ENCODE measurements at places on chromosomes 1 and 21.

DNA sequence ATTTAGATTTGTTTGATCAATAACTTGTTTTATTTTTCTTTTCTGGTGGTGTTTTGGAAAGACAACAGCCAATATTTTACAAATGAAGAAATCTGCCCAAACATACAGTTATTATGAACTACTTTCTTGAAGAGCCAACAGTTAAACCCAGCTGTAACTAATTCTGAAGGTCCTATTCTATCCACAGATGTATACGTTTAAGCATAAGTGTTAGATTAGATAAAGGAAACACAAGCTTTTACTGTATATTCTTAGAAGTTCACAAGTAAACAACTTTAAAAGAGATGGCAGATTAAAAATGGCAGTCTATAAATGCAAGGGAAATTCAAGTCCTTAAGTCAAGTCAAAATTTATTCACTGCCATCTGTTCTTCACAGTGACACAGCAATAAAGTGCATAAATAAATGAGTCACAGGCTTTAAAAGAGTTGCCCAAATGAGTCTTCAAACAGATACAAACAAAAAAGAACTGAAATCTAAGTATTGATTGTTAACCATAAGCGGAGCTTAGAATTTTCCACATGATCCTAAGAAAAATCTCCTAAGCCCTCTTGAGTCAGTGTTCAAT lies 49.9 kb upstream of the KCNH1 start:
- no peak for DNase-seq

DNA sequence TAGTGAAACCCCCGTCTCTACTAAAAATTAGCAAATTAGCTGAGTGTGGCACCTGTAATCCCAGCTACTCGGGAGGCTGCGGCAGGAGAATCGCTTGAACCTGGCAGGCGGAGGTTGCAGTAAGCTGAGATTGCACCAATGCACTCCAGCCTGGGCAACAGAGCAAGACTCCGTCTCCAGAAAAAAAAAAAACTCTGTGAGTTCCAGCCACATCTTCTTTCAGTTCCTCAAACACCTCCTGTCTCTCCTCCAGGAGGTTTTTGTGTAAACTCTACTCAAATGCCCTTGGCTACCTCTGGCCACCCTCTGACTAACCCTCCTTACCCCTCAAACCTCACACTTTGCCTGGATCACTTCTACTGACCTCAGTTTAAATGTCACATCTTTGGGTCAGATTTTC lies 38.1 kb downstream of the RCSD1 start:
- no peak for DNase-seq

DNA sequence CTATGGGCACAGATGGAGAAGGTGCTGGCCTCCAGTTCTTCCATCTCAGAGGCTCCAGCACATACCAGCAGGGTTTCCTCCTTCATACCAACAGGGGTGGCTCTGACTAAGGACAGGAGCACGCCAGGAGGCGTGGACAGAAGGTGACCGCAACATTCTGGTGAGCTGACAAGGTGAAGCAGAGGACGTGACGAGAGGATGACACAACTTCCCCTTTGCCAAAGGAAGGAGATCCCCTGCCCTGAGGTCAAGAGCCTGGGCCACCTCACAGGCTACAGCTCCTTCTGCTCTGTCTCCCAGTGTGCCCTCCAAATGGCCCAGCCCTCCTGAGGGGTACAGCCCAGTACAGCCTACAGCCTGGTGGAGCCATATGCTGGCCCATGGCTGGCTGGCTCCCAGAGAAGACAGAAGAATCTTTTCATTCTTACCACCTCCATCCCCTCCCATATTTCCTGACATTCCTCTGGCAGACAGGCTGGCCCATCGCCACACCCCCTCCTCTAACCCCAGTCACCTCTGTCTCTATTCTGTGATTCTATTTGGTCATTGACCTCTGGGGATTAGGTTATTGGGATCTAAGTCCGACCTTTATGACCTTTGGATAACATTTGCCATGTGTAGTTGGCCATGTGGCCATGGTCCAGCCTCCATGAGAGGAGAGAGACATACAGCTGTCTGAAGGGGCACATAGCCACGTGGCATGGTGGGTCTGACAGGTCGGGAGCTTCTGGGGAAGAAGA lies 5.1 kb upstream of the LAMB3 start:
- DNase-seq = no peak

- peak; percentile 12 for DNase-seq
Observed at GRCh38 chr1:18948048-18948912, 8.2 kb downstream of the IFFO2 start.

- no peak for DNase-seq
Observed at GRCh38 chr1:70941563-70941962, 106.1 kb downstream of the PTGER3 start.

DNA sequence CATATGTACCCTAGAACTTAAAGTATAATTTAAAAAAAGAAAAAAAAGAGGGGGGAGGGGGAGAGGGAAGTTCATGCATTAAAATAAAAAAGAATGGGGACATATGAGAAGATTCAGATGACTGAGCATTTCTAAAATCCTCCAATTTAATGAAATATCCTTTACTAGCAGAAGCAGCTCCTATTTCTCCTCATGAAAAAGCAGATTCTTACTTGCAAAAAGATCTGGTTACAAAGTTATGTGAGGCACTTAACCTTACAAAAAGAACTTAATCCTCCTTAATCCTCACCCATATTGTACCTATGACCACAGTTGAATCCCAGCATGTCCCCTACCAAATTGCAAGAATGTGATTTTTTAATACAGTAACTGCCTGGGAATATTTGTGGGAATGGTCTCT lies 298.5 kb downstream of the SRGAP2C start:
- no peak for DNase-seq

DNA sequence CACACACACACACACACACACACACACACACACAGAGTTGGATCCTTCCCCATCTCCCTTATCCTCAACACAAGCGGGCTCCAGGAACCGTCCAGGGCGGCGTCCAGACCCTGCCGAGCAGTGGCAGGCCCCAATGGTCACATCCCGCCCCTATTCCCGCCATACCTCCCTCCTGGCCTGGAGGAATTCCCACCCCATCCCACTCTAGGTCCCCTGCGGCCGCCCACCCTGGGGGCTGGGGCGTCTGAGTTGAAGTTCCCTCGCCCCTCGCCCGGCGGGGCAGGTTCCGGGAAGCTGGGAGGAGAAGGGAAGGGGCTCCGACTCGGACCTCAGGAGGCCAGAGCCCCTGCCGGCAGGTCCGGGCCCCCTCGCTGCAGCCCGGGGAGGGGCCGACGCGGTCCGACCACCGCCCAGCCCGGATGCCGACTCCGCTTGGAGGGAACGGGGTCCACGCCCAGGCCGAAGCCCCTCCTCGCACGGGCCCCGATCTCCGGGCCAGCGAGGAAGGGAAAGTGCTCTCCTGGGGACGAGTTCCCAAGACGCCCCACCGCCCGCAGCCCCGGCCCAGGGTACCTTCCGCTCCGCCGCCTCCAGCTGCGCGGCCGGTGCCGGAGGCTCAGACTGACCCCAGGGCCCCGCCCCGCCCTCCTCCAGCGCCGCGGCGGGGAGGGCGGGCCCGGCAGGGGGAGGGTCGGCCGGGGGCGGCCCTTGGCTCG lies at the start of gene RHOC:
Gene RHOC (minus strand): TSS at position 623 of the 716 bp plus-strand sequence. CDS start 3,328 bp downstream, outside the sequence.
- no peak for DNase-seq

DNA sequence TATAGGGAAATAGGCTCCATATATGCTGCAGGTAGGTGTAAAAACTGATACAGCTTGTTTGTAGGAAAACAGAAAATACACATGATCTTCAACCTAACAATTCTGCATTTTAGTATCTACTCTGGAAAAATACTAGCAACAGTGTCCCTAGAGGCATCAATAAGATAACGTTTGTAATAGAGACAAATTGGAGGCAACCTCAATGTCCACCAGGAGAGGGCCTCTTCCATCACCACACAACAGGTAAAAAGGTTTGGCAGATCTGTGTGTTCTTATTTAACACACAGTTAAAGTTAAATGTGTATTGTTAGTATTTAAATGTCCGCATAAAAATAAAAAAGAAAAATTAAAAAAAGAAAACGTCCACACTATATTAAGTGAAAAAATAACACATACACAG lies 5.4 kb downstream of the EIF2D start:
- no peak for DNase-seq

GRCh38 chr1:113872219-113872935 lies 865 bp upstream of the PTPN22 start:
- peak; percentile 61 for DNase-seq

DNA sequence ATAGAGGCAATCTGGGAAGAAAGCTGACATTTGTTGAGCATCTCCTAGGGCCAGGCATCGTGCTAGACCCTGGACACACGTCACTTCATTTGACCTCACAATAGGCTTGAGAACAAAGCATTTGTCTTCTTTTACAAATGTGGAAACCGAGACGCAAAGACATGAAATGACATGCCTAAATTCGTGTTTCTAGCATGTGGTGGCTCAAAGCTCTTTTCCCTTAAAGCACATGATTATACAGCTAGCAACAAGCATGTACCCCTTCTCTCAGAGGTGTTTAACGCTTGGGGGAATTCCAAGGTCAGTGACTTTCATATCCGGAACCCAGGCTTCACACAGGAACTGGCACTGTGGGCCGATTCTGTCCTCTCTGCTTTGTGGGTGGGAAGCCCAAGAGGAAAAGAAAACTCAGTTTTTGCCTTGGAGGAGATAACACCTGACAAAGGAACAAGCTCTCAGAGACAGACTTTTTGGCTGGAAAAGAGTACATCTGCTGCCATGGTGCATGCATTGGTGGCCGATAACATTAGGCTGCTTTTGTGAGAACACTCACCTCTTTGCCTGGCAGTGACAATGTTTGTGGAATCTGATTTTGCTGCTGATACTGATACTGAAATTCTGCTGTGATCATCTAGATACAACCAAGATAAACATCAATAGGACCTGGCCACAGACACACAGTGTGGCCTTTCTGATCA lies 15.4 kb upstream of the CD2 start:
- no peak for DNase-seq

GRCh38 chr1:234539666-234540403 lies 60.9 kb upstream of the TARBP1 start:
- DNase-seq = no peak

DNA sequence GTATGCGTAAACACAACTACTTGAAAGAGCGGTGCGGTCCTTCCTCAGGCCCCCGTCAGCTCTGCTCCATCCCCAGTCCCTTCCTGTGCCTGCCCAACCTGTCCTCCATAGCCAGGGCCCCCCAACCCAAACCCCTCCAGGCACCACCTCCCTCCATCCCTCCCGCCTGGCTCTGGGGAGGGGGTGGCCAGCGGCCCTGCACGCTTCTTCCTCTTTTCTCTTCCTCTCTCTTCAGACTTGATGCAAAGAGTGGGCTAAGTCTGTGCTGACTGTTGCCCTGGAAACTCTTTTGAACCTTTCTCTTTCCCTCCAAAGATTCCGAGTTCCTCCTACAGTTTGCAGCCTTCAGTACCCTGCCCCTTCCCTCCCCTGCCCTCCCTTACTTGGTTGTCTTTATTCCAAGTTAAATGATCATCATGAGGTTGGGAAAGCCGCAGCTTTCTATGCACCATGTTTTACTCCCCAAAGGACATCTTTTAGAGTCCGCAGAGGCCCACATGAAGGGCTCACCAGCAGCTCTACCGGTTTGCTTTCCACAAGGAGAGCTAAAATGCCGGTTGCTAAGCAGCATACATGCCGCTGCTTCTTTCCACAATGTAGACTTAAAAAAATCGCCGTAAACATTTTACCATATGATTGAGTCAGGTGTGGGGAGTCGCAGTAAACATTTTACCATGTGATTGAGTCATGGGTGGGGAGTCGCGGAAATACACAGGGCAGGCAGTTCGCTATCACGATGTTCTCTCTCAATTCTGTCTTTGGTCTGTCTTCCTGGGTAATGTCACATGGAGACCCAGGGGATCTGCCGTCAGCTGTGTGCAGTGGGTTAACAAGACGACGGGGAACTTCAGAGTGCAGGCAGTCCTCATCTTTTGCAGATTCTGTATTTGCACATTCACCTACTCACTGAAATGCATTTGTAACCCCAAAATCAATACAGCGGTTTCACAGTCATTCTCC lies 525.3 kb downstream of the KIF26B start:
- DNase-seq = no peak

GRCh38 chr21:15400905-15401304 lies 328.9 kb upstream of the USP25 start:
- no peak for DNase-seq

DNA sequence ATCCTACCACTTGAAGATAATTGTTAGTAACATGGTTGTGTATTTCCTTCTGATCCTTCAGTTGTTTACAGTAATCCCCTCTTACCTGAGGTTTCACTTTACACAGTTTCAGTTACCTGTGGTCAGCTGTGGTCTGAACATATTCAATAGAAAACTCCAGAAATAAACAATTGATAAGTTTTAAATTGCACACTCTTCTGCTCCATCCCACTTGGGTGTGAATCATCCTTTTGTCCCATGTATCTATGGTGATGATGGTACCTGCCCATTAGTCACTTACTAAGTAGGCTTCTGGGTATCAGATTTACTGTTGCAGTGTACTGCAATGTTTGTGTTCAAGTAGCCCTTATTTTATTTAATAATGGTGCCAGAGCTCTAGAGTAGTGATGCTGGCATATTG lies 62.5 kb downstream of the OSBPL9 start:
- DNase-seq = no peak

GRCh38 chr1:169681140-169681539 lies 30.3 kb downstream of the SELL start:
- DNase-seq = no peak

DNA sequence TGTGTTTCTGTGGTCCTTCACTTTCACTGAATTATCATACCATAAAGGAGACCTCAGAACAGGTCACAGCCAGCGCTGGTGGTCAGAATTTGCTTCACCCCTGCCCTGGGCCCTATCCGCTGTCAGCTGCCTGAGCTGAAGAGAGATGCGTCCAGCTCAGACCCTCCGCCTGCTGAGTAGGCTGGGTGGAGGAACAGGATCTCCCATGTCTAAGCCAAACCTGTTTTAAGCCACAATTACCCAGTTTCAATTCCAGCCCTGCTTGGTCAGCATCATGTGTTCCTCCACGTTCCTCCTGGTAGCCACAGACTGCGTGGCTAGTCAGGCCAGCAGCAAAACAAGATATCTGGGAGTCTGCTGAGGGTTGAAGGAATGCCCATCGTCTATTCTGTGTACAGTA lies 13.5 kb upstream of the BGLAP start:
- no peak for DNase-seq

DNA sequence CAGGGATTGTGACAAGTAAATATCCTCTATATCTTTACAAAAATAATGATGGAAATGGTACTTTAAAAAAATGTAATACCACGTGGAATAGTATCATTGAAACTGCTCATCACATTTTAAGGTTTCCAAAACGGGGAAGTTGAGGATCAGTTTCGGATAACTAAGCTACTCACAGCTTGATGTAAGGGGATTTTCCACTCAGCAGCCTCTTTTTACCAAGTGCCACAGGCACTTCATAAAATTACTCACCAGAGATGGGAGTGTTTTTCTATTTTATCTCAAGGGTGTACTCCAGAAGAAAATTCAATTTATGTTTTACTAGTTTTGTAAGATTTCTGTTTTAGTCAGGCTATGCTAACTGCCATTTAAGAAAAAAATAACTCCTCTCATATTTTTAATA lies 91.7 kb downstream of the TPR start:
- no peak for DNase-seq
